ENCODE measurements at places on chromosomes 1 and 21.

GRCh38 chr1:221230605-221231004 is 351.4 kb downstream of the HLX start:
- no peak for DNase-seq

DNA sequence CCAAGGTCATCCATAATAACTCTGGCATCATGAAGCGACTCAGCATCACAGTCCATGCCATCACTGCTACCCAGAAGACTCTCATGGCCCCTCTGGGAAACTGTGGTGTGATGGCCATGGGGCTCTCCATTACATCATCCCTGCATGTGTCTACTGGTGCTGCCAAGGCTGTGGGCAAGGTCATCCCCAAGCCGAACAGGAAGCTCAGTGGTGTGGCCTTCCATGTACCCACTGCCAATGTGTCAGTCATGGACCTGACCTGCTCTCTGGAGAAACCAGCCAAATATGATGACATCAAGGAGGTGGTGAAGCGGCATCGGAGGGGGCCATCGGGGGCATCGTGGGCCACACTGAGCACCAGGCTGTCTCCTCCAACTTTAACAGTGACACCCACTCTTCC is 65.1 kb upstream of the ARHGAP29 start:
- no peak for DNase-seq

GRCh38 chr1:179968994-179969919 is 14.6 kb downstream of the CEP350 start:
- DNase-seq, result peak; percentile 49

- DNase-seq, result no peak
Measured at GRCh38 chr1:223466151-223466550, 72.9 kb downstream of the CCDC185 start.

GRCh38 chr1:179310721-179311120 is 17.1 kb downstream of the SOAT1 start:
- no peak for DNase-seq

GRCh38 chr1:198788561-198789064 is 149.8 kb downstream of the PTPRC start:
- peak; percentile 49 for DNase-seq

All from cardiac muscle cell (in vitro differentiated cells and primary cell).